ENCODE measurements at places on chromosomes 16 and 17.

- DNase-seq: no peak
Measured at GRCh38 chr17:82702231-82702927, 3.9 kb upstream of the RAB40B start.

DNA sequence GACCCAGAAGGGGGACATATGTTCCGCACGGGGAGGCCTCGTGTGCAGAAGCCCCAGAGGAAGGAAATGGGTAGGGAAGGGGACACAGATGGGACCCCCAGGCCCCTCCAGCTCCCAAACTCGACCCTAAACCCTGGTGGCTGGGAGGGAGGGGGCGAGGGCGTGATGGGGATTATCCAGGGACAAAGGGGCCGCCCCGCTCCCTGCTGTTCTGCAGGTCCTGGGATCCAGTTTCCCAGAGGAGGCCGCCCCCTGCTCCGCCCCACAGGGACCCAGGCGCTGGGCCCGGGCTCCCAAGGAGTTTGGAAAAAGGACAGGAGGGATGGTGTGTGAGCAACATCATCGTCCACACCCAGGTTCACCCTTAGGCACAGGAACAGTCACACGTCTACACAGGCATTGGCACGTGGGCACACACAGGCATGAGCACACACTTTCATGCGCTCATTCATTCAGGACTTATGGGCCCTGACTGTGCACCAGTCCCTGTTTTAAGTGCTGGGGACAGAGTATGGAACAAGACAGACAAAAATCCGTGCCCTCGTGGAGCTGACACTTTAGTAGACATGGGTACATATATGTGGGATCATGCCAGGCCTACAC is 12.8 kb upstream of the FBXL19 start:
- no peak for DNase-seq

GRCh38 chr17:9355846-9356245 is 219.8 kb downstream of the STX8 start:
- DNase-seq: no peak

- DNase-seq: no peak
Measured at GRCh38 chr17:50079334-50080095, 15.6 kb upstream of the PDK2 start.

GRCh38 chr16:54365990-54366634 is 79.5 kb upstream of the IRX3 start:
- no peak for DNase-seq

DNA sequence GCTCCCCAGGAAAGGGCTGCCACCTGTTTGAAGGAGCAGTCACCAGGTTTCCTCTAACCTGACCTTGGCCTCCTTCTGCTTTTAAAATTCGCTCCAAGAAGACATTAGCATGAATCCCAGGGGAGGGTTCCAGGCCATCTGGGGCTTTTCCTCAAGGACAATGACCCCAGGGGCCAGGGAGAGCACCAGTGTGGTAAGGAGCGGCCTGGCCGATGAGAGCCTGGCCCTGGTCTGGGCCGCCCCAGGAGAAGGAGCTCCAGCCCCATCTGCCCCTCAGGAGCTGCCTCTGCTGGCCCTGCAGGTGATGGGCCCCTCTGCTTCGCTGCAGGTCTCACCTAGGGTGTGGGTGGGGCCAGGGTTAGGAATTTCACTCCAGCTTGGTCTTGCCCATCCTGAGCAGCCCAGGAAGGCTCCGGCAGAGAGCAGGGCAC is 209.2 kb upstream of the TNRC6C start:
- no peak for DNase-seq

DNA sequence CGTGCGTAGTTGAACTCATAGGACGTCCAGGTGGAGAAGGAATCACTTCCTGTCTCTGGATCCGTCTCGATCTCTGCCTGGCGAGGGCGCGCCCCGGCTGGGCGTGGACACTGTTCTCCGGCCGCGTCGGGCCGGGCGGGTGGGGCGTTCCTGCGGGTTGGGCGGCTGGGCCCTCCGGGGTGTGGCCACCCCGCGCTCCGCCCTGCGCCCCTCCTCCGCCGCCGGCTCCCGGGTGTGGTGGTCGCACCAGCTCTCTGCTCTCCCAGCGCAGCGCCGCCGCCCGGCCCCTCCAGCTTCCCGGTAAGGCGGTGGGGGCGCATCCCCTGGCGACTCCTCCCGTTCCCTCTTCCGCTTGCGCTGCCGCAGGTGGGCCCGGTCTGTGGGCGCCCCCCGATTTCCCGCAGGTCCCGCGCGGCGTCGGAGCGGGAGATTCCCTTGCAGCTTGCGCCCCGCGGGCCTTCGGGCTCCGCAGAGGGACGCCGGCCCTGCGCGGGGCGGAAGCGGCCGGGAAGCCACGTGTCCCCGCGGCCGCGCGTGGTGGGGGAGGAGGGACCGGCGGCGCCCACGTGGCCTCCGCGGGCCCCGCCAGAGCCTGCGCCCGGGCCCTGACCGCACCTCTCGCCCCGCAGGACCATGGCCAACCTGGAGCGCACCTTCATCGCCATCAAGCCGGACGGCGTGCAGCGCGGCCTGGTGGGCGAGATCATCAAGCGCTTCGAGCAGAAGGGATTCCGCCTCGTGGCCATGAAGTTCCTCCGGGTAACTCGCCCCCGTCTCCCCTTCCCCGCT is at the start of gene NME2:
Gene NME2 (plus strand): TSS at position 214 of the 789 bp plus-strand sequence. CDS start 420 bp downstream, at position 634.
- DNase-seq: peak; percentile 90

DNA sequence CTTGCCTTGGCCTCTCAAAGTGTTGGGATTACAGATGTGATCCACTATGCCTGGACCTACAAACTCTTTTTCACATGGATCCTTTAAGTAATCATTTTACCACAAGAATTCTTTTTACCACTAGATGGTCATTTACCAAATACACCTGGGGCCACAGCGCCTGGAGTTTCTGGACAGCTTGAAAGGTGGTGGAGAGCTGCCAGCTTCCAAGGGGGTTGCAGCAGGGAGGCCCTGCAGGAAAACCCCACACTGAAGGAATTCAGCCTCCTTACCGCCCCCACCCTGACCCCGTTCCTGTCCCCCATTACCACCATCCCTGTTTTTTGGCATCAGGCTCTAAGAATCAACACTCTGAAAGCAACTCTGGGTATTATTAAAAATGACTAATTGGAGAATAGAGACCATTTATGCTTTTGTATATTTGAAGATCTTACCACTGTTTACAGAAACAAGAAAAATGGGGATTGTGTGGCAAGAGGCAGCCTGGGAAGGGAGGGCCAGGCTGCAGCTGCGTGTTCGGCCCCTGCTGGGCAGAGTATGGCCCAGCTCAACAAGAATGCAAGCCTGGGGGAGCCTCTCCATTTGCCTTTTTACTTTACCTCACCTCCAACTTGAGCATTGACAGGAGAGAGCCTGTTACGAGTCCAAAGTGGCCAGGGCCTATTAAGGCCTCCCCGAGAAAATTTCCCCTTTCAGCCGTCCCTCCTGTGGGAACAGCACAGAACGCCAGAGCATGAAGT is 209.9 kb downstream of the ZFHX3 start:
- no peak for DNase-seq

DNA sequence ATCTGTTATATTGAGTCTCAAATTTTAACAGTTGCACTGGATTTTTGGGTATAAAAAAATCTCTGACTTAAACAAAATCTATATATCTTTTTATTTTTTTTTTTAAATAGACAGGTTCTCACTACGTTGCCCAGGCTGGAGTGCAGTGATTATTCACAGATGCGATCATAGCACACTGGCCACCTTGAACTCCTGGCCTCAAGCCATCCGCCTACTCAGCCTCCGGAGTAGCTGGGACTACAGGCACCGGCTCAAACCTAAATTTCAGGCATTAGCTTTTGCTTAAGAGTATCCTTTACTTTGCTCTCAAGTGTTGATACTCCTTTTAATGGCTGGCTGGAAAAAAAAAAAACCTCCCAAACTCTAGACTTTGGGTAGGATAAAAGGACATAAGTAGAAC is 61.6 kb downstream of the RPGRIP1L start:
- no peak for DNase-seq

GRCh38 chr17:3630781-3631180 is 5.3 kb downstream of the SHPK start:
- DNase-seq: no peak

GRCh38 chr17:46929413-46929812 is 6.5 kb downstream of the GOSR2 start:
- no peak for DNase-seq

DNA sequence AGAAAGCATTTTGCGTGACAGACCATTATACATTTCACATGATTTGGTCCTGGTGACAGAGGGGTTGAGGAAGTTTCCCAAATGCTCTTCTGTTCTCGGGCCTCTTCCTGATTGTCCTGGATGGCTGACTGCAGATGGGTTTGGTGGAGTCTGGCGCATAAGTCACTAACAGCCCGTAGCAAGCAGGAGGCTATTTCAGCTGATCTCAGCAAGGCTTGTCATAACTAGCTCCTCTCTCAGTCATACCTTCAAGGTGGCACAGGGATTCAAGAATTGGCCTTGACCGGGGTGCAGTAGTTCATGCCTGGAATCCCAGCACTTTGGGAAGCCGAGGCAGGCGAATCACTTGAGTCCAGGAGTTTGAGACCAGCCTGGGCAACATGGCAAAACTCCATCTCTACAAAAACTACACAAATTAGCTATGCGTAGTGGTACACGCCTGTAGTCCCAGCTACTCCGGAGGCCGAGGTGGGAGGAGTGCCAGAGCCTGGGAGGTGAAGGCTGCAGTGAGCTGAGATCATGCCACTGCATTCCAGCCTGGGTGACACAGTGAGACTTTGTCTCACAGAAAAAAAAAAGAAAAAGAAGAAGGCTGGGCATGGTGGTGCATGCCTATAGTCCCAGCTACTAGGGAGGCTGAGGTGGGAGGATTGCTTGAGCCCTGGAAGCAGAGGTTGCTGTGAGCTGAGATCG is 68.9 kb upstream of the HAS3 start:
- DNase-seq: no peak

- no peak for DNase-seq
Measured at GRCh38 chr16:61002479-61003204, 1033.6 kb downstream of the CDH8 start.

GRCh38 chr16:27436921-27437650 is 35.1 kb downstream of the IL21R start:
- peak; percentile 28 for DNase-seq

DNA sequence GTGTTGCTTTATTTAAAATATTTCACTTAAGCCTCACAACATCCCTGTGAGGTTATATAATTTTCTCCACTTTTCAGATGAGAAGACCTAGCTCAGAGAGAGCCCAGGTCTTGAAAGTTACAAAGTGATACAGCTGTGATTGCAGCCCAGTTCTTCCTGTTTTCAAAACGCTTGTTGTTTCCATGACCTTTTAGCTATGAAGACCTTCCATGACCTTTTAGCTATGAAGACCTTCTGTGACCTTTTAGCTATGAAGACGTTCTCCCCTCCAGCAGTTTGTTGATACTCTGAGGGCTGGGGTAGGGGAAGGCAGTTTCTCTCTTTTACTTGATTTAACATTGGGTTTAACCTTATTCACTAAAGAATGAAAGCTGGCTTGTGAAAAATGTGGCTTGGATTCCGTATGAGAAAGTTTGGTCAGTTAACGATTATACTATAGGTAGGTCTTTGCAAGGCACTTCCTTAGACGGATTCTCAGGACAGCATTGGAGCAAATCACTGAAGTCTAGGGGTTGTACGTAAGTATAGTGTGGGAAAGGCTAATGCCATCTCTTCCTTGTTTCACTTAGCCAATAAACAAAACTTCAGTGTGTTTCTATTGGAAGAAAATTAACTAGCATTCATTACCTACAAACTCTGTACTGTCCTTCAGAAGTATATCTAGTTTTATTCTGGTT is 20.7 kb downstream of the PHKB start:
- no peak for DNase-seq

- DNase-seq: no peak
Measured at GRCh38 chr16:3377917-3378316, 22.2 kb downstream of the OR2C1 start.

Measured in activated T-cell treated with anti-CD3 and anti-CD28 coated beads, Interleukin-2, amount 50 U/mL, for 24 hours (primary cell).